ENCODE measurements at places on chromosomes 5 and 9. TPM values are rescaled to one million over a fixed set of nuclear protein-coding genes. Genes with fewer than 3 reads are reported as not detected.
A peak's percentile ranks its signal among the peaks of the same experiment; 100 is the strongest.

Gene GPR151
- not detected for total RNA-seq

DNA sequence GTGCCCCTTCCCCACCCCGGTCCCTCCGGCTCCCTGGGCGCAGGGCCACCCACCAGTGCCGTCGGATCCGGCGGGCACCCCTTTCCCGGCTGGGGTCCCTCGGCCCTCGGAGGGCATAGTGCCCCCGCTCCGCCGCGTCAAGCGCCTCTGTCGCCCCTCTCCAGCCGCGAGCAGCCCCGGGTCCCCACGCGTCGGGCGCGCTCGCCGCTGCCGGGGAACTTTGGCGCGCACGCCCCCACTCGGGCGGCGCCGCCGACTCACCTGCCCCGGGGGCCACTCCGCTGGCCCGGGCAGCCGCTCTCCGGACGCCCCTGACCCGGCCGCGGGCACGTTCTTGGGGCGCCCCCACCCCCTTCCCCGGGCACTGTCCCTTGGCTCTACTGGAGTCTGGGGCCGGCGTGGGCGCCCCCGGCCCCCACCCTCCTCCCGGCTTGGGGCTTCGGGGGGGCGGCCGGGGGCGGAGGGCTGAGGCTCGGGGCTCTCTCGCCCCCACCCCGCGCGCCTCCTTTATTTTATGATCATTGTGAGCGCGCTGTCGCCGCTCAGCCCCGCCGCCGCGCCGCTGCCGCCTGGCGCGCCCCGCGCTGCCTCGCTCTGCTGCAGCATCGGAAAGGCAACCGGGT, 1.1 kb upstream of the FAM78A start:
- peaks cover 25% of the 10 kb centered on the region for H3K4me1 ChIP-seq
- no peak overlapping the region for H3K27ac ChIP-seq
- peak; percentile 79 for DNase-seq

- H3K36me3 ChIP-seq: no peaks in the 10 kb centered on the region
- no peaks in the 10 kb centered on the region for H3K27me3 ChIP-seq
- no peak overlapping the region for H3K4me3 ChIP-seq
- DNase-seq: no peak
- no peaks in the 10 kb centered on the region for H3K4me1 ChIP-seq
Observed at GRCh38 chr9:129361196-129361595, 183.1 kb upstream of the IER5L start.

DNA sequence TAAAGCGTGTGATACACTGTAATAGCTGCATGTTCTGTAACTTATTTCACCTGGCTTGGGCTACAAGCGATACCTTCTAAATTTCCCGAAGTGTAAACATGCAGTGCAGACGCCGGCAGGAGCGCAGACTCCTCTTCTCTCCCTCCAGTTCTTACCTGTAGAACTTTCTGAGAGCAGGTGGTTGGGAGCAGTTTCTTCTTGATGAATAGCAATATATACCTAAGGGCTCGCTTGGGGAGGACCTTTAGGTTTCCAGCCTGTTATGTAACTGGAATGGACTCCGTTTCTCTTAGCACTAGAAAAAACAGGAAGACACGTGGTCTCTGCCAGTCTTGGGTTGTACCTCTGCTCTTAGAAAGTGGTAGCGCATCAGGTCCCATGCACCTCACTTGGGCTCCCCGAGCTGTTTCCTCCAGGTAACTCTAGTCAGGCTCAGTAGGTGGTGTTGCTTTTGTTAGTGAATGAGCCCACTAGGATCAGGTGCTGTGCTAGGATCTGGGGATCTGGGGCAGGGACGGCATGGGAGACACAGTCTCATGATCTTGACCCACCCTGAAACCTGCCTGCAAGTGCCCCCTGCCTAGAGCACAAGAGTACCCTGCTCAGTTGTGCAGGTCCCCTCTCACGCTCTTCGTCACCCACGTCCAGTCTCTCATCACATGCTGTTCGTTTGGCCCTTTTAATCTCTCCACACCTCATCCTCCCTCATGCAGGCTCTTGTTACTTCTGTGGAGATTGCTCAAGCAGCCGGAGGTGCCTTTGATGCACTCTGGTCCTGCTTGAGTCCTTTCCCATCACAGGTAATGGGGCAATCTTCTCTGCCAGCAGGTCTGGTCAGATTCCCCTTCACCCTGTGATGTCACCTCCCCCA, 2.8 kb downstream of the TENT4A start:
- H3K27ac ChIP-seq: peak overlapping the region; percentile 67
- H3K27me3 ChIP-seq: no peaks in the 10 kb centered on the region
- DNase-seq: peak; percentile 77
- peak overlapping the region; percentile 91 for H3K4me3 ChIP-seq

DNA sequence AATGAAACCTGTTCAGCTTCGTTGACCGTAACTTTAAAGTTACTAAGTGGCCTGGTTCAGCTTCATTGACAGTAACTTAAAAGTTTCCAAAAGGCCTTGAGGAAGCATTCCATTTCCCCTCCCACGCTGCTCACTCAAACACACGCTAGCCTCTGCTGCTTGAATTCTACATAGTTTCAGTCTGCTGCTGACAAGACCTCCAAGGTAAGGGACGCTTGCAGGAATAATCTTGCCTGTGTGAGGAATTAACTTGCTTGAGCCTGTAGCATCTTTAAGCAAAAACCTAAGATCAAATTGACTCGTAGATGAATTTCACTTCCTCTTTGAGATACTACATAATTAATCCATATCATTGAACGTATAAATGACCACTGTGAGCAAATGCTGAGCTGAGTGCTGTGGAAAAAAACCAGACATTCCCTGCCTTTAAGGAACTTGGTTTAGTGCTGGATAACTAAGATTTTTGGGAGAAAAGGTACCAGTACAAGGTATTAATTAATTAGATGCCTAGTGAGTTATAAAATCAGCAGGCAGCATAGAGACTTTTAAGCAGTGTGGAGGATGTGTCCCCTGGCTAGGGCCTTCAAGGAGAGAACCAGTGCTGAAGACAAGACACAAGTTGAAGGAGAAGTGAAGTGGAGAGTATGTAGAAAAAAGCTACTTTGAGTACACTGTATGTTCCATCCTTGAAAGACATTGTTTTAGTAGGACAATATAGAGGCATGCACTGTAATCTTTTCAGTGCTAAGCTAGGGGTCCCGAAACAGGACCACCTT, 39.2 kb downstream of the GRAMD2B start:
- no peak overlapping the region for H3K27ac ChIP-seq
- peaks cover 3% of the 10 kb centered on the region for H3K36me3 ChIP-seq
- peaks cover 8% of the 10 kb centered on the region for H3K4me1 ChIP-seq

- no peak for DNase-seq
- H3K4me3 ChIP-seq: no peak overlapping the region
- H3K4me1 ChIP-seq: no peaks in the 10 kb centered on the region
- H3K36me3 ChIP-seq: no peaks in the 10 kb centered on the region
Observed at GRCh38 chr5:108523360-108523759, 141.5 kb upstream of the FBXL17 start.

- no peaks in the 10 kb centered on the region for H3K27me3 ChIP-seq
- no peak overlapping the region for H3K4me3 ChIP-seq
Observed at GRCh38 chr9:99948896-99949295, 42.4 kb downstream of the STX17 start.
